Esophagus muscularis mucosa (tissue), 4 donors: ENCODE measurements at places on chromosomes 16 and 17.

DNA sequence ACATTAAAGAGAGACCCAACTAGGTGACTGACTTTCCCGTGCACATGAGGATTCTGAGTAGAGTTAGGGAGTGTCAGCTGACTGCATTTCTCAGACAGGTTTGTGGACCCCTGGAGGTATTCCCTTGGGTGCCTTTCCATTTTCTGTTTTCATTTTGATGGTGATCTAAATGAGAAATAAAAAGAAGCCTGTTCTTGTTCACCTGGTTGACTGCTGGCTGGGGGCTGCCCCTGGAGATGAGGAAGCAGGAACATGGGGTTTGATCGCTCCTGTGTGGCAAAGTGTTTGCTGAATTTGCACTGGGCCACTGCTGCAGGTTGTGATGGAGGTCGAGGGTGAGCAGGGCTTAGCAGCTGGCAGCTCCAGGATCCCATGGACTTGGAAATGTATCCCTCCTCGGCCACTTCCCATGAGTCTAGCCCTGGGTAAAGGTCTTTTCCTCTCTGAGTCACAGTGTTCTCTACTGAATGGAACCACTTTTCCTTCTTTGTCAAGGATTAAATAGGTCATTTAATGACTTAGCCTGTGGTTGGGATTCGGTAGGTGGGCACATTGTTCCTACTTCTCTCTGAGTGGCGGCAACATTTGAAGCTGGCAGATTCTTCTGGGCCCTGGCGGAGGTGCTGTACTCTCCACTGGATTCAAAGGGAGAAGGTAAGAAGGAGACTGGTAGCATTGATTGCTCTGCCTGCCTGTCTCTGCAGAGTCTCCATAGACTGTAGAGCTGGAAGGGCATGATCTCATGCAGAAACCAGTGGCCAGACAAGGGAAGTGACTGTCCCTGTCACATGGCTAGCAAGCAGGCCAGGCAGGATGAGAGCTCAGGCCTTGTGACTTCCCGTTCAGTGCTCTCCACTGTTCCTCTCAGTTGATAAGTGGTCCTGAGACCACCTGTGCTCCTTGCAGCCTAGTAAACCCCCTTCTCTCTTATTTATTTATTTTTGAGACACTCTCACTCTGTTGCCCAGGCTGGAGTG lies 17.9 kb downstream of the SNX29 start:
- no peak for DNase-seq

DNA sequence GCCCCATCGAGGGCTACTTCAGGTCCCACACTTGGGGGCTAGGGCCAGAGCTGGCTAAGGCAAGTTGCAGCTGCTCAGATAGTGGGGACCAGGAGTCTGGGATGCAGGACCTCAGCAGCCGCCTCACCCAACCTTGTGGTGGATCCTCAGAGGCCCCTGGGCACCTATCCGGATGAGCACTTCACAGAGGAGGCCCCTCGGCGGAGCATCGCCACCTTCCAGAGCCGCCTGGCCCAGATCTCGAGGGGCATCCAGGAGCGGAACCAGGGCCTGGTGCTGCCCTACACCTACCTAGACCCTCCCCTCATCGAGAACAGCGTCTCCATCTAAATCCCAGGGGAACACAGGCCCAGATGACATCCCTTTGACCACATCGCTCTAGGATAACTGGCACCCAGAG lies 9.4 kb downstream of the ALOX15B start:
- DNase-seq, result no peak

GRCh38 chr16:54317101-54317611 lies 30.6 kb upstream of the IRX3 start:
- DNase-seq, result no peak

DNA sequence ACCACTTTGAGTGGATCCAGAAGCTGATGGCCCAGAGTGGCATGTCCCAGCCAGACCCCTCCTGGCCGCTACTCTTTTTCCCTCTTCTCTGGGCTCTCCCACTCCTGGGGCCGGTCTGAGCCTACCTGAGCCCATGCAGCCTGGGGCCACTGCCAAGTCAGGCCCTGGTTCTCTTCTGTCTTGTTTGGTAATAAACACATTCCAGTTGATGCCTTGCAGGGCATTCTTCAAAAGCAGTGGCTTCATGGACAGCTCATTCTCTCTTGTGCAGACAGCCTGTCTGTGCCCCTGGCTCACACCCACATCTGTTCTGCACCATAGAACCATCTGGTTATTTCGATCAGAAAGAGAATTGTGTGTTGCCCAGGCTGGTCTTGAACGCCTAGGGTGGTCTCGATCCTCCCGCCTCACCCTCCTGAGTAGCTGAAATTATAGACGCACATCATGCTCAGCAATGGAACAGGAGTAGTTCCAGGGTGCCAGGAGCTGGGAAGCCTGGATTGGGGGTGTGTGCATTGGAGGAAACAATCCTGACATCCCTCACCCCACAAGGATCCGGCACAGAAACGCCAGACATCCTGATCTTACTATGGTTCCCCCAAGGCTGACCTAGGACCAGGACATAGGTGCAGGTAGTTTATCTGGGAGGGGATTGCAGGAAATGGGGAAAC lies 4.6 kb downstream of the PRSS21 start:
- DNase-seq, result no peak

DNA sequence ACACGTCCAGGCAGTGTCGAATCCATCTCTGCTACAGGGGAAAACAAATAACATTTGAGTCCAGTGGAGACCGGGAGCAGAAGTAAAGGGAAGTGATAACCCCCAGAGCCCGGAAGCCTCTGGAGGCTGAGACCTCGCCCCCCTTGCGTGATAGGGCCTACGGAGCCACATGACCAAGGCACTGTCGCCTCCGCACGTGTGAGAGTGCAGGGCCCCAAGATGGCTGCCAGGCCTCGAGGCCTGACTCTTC lies 7.2 kb upstream of the CD68 start:
- DNase-seq, result no peak

DNA sequence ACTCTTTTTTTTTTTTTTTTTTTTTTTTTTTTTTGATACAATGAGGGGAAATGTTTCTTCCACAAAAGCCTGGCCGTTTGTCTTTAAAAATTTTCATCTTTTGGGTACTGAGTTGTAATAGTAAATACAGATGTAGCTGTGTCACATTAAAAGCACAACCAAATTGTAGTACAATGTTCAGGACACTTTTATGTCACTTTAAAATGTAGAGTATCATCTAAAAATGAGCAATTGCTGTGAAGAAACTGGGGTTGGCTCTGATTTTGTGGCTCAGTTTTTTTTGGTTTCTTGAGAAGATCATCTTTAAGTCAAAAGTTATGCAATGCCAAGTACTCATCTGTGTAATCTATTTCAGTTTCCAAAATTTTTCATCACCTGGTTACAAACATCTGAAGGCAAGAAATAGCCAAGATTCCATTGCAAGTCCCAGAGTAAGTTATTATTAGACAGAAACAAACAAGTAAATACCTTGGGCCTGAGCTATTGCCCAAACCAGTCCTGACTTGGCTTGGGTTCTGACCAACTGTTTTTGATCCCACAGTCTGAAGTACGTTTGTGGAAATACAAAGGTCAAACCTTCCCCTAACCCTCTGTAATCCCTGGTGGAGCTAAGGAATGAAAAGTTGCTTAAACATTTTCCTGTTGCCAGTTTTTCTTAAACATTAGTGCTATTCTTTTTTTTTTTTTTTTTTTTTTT lies 717.2 kb downstream of the WWOX start:
- no peak for DNase-seq

GRCh38 chr17:74961657-74962350 lies 10.8 kb downstream of the HID1 start:
- DNase-seq, result peak; percentile 97

- DNase-seq, result peak; percentile 99
Measured at GRCh38 chr16:30557957-30558788, at the start of gene ZNF764. ZNF764 (minus strand) TSS chr16:30558374; CDS start chr16:30558182, 192 bp downstream.

- DNase-seq, result no peak
Measured at GRCh38 chr17:55931446-55931845, 180.6 kb downstream of the PCTP start.

GRCh38 chr17:66541461-66542128 lies 239.2 kb downstream of the PRKCA start:
- DNase-seq, result no peak

GRCh38 chr16:79613009-79613408 lies 12.5 kb upstream of the MAF start:
- DNase-seq, result no peak

GRCh38 chr17:64319531-64319930 lies 56.5 kb upstream of the TEX2 start:
- no peak for DNase-seq

GRCh38 chr16:86124321-86124720 lies 225.4 kb downstream of the IRF8 start:
- DNase-seq, result no peak

DNA sequence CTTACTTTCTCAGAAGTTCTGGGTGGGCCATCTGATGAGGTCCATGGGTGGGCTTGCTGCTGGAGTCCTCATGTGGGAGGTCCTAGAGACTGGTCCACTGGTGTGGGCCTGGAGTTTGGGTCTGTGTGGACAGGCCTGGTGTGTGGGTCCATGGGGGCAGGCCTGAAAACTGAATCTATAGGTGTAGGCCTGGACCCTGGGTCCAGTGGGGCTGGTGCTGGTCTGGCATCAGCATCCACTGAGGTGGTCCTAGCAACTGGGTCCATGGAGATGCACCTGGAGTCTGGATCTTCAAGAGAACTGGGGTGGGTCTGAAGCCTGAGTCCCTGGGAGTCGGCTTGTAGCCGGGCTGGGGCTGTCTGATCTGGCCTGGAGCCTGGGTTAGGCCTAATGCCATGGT lies 253.8 kb upstream of the CCL2 start:
- peak; percentile 24 for DNase-seq

- DNase-seq, result no peak
Measured at GRCh38 chr16:84391151-84392030, 23.1 kb downstream of the ATP2C2 start.

- no peak for DNase-seq
Measured at GRCh38 chr17:5077781-5078105, 524 bp upstream of the ZFP3 start.

DNA sequence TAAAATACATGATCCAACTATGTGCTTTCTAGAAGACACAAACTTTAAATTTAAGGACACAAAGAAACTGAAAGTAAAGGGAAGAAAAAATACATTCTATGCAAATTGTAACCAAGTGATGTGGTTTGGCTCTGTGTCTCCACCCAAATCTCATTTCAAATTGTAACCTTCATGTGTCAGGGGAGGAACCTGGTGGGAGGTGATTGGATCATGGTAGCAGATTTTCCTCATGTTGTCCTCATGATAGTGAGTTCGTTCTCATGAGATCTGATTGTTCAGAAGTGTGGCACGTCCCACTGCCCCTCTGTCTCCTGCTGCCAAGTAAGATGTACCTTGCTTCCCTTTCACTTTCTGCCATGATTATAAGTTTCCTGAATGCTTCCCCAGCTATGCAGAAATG lies 15.0 kb downstream of the OR1A1 start:
- DNase-seq, result no peak

DNA sequence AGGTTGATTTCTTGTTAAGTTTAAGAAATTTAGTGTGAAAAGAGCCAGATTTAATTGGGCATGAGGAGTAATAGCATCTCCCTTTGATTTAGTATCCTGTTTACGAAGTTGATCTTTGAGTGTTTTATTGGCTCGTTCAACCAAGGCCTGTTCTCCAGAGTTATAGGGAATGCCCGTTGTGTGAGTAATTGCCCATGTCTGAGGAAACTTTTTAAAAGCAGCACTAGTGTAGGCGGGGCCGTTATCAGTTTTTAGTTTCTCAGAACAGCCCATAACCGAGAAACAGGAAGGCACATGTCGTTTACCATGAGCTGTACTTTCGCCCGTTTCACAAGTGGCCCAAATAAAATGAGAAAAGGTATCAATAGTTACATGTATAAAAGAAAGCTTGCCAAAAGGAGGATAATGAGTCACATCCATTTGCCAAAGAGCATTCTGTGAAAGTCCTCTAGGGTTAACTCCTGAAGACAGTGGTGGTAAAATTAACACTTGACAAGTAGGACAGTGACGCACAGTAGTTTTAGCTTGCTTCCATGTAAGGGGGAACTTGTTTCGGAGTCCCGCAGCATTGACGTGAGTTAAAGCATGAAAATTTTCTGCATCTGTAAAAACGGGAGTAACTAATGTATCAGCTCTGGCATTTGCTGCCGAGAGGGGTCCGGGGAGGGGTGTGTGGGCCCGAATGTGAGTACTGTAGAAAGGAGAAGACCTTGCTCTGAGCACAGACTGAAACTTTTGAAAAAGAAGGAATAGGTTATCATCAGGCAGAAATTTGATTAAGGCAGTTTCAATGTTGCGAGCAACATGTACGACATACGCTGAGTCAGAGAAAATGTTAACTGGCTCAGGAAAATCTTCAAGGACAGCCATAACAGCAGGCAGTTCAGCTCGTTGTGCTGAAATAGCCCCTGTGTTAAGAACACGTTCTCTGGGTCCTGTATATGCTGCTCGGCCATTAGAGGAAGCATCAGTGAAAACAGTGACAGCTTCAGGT lies 18.5 kb upstream of the KCTD5 start:
- no peak for DNase-seq

DNA sequence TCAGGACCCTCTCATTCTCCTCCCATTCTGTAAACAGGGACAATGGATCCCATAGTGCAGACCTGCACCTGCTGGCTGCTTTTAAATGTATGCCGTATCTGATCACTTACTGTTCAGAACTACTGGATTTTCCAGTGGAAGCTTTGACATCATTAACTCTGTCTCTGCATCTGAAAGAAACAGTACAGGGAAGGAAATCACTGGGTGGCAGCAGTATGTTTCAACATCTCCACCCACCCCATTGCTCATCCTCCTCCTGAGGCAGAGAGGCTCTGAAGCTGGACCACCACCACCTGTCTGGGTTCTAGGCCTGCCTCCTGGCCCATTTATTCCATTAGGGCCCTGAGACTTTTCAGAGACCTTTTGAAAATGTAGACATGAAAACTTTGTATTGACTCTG lies 2.6 kb downstream of the CCL15 start:
- no peak for DNase-seq

GRCh38 chr17:27558341-27558740 lies 72.6 kb upstream of the LGALS9 start:
- no peak for DNase-seq

GRCh38 chr17:2755891-2756724 lies 6.7 kb upstream of the CCDC92B start:
- DNase-seq, result no peak

GRCh38 chr16:2713523-2713922 lies 6.5 kb downstream of the PRSS27 start:
- no peak for DNase-seq

GRCh38 chr17:46930051-46930450 lies 7.1 kb downstream of the GOSR2 start:
- DNase-seq, result no peak

DNA sequence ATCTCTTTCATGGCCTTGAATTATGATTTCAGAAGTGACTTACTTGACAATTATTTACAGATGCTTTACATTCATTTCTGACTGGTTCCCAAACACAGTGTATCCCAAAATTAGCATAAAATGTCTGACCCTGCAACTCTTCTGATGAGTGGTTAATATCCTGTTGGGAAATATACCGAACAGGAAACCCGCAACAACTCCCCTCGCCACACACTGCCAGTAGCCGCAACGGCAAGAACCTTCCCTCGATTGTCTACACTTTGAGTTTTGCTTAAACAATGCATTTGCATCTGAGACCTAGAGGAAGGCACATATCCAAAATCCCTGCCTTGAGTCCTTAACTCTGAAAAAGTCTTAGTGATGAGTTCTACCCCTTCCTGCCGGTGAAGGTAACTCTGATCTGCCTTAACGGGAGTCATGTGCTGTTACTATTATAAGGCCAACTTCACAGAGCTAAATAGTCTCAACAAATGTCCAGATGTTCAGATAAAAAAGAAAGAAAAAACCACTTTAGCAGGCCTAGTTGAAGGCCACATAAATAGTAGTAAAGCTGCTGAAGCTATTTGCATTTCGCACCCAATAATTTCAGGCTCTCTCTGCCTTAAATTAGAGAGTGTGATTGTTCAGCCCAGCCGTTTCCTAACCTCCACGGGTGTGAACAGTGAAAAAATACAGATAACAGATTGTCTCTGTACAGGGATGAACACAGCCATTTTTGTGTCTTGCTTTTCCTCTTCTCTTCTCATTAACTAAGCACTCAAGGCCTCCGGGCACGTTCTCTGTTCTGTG lies 321.1 kb downstream of the HS3ST3B1 start:
- no peak for DNase-seq
